Germinal center (tissue), 1 donor: ENCODE measurements at places on chromosomes 1 and 21.

DNA sequence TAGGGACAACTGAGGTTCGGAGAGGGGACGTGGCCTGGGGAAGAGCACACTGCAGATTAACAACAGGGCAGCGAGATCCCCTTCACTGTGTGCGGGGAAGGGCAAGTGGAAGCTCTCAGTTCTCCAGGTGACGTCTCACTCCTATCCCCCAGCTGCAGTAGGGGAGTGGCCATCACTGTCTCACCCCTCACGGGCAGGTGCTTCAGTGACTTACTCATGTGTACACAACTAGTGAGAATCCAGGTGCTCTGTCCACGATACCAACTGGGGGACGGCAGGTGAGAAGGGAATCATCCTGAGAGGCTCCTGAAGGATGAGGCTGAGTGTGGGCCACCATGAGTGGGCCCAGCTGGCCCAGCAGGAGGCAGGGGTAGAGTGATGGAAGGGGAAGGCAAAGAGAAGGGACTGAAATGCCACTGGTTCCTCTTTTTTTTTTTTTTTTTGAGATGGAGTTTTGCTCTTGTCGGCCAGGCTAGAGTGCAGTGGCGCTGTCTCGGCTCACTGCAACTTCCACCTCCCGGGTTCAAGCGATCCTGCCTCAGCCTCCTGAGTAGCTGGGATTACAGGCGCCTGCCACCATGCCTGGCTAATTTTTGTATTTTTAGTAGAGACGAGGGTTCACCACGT is 25.9 kb downstream of the RHBG start:
- DNase-seq, result no peak

- DNase-seq, result no peak
Measured at GRCh38 chr21:34625030-34625593, 10.2 kb upstream of the RCAN1 start.

DNA sequence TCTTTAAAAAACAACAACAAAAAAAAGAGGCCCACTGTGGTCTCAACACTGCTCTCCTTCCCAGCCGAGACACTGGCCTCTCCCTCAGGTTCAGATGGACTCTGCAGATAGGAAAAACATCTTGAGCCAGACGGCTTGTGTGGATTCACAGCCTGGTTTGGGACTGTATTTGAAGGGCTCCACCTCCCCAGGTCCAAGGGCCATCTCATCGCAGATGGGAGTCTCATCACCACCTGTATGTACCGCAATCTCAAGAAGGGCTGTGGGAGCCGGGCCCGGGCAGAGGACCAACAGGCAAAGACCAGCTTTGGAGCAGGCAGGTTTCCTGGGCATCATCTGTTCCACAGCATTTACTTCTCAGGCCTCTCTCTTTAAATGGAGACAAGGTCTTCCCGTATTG is 10.3 kb downstream of the ZBTB48 start:
- DNase-seq, result no peak

GRCh38 chr1:3423245-3423829 is 31.1 kb upstream of the ARHGEF16 start:
- DNase-seq, result no peak

- DNase-seq, result no peak
Measured at GRCh38 chr1:206066479-206067171, 13.7 kb downstream of the RHEX start.

DNA sequence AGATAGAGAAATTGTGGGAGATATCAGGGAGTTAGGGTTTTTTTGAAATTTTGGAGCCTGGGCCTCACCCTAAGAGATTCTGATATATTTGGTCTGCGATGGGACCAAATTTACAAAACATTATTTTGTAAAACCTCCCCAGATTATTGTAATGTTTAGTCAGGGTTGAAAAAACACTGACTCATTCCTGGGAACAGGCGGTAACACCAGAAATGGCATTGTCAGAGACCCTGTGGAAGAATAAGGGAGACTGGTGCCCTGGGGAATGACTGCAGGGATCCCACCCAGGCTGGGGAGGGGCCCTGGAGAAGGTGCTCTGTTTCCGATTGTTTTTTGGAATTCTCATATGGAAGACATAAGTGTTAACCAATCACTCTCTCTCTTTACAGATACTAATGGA is 13.1 kb upstream of the STRIP1 start:
- DNase-seq, result no peak

DNA sequence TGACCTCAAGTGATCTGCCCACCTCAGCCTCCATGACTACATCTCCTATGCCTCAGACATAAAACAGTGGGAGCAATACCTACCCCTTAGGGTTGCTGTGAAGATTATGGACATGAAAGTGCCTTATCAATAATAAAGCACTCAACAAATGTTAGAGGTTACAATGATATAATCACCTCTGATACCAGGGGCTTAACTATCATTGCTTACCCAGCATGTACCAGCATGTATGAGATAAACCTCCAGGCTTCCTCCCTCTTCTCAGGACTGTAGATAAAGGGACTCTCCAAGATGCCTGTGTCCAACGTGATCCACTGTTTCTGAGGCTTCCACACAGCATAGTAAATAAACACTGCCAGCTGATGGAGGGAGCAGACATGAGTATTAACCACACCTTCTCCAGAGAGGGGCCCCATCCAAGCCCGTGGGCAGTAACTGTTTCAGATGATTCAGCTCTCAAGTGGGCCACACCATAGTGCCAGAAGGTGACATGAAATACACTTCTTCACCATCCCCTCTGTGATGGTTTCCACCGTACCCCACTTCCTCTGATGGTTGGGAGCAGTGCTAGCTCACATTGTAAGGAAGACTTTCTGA is 26.2 kb downstream of the RHBDL2 start:
- no peak for DNase-seq

DNA sequence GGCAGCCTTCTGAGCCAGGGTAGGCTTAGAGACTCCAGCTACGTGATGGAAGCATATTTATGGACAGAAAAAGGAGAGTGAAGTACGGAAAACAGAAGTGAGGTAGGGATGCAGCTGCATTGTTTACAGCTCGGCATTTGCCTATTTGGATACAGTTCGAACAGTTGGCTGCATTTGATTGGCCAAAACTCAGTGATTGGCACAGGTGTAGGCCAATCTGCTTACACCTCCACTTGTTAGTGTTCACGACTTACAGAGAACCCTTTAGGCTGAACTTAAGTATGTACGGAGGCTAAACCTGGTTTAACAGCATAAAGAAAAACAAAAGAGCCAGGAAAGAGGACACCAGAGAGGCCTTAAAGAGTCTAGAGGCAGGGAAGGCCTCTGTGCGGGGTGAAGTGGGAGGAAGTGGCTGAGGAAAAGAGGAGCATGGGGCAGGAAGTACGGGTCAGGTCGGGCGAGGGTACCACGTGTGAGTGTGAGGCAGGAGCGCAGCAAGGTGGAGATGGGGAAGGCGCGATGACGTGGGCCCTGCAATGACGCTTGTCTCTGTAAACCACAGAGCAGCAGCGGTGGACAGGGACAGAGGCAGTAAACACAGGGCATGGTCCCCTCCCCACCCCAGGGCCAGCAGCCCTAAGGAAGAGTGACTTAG is 32.0 kb downstream of the RSPH1 start:
- DNase-seq, result peak; percentile 67

- no peak for DNase-seq
Measured at GRCh38 chr1:21924503-21925005, 12.6 kb downstream of the HSPG2 start.

DNA sequence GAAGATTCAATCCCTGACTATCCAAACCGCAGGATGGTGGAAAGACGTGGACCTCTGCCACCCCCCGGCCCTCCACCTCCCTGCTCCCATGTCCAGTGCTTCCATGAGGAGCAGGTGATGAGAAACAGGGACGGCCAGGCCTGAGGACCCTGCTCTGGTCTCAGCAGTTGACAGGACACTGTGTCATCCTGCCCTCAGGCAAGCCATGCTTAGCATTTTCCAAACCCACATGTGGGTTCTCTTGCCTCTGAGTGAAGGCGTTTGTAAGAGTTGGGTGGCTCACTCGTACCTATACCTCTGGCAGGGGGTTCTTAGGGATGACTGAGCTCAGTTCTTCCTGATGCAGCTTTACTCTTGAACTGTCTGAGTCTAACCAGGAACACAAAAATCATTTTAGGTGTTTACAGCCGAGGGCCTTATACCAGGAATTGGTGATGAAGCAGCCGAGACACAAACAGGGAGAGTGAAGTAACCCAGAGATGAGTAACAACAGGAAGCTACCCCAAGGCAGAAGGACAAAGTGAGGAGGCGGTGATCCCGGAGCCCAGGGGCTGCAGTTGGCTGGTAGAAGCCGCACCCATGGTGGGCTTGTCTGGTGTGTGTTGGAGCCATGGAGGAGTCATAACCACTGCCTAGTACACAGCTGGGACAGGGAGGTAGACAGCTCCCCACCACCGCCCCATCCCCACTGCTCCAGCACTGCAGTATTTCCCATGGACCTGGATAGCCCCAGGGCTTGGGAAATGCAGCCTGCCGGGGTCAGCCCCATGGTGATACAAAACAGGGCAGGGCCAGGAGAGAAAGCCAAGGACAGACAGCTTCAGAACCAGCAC is 21.4 kb downstream of the MYBPH start:
- no peak for DNase-seq

DNA sequence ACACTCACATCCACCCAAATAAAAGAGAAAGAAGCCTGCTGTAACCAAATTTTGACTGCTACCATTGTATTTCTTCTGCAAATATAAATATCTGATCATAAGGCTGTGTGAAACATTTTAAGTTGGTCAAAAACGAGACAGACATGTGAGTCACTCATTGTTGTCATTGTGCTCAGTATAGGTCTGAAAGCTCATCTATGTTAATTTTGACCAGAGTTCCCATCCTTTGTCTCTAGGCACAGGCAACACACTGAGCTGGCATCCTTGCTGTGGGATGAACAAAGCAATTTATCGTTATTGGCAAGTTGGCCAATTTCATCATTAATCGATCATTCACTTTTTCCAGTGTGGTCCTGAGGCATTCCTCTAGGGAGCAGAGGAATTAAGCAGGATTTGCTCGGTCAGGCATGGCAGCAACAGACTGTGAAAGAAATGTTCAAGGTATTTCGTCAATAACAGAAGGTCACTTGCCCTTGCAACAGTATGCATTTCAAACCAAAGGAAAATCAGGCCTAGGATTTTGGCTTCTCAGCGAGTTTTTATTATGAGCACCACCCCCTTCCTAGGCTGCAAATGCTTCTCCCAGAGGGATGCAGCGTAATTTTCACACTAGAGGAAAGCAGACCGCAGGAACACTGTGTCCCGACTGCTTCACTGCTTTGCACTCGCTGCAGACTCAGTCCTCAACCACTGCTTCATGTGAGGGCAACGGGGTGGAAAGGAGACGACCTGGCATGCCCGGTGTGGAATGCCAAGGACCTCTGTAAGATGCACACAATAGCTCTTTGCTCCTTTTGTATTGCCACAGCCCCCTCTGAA is 87.9 kb upstream of the SMYD2 start:
- DNase-seq, result no peak

- no peak for DNase-seq
Measured at GRCh38 chr21:31530364-31530763, 129.1 kb upstream of the SOD1 start.

DNA sequence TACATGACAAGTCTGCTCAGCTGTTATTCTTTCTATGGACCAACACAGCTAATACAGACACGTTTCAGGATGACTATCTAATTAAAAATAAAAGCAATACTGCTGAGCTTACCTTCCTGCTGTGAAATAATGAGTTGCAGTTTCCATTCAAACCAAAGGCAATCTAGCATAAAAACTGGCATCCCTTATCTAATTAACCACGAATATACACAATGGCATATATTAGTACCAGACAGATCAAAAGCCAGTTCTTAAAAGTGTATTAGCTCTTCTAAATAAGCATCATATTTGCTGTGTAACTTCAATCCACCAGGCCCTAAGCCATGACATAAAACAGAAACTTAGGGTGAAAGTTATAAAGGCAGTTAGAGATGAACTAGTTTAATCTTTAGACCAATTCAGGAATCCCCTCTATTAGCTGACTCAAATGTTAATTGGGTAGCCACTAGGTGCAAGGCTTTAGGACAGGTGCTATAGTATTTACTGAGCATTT is 20.6 kb downstream of the TESK2 start:
- DNase-seq, result no peak

- DNase-seq, result no peak
Measured at GRCh38 chr1:231748760-231749415, 122.3 kb downstream of the DISC1 start.

GRCh38 chr1:205275133-205275532 is 46.4 kb downstream of the NUAK2 start:
- no peak for DNase-seq

DNA sequence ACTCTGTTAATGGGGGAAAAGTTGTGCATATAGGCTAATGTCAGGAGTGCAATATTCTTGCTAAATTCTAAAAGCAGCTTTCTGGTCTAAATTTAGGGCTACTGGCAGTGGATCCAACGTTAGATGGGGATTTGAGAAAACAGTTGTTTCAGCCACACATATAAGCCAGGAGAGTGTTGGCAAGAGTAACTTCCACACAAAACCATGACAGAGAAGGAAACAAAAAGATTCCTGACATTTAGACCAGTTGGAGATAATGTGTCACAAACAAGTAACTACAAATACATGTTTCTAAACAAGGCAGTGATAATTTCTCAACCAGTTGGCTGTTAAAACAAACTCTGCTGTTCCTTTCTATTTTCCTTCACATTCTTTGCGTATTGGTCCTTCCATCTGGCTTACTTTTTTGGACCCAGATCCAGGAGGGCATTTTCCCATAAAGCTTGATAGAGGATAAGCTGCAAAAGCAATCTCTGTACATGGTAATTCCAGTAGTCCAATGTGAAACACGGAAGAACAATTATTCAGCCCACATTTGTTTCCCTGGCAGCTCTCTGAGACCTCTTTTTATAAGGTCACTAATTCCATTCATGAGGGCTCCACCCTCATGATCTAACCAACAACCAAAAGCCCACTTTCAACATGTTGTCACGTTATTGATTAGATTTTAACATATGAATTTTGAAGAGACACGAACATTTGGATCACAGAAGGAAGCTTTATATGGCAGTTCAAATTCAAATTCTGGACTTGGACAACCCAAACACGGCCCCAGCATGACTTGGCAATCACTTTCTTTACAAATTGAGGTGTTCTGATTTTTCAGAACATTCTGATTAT is 1888.6 kb downstream of the MRPL39 start:
- no peak for DNase-seq

DNA sequence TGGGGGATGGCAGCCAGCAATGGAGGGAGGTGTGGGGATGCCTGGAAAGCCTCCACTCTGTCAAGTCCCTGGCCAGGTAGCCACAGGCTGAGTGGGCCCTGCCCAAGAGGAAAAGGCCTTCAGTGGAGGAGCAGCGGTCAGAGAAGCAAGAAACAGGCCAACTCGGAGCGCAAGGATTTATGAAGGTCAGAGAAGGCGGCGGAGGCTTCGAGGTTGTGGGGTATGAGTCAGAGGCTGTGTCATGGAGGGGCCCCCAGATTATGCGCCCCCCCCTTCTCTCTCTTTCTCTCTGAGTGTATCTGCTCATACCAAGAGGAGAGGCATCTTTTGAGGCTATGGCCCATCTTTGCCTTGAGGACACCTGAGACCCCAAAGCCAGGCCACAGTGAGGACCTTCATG is 99.5 kb downstream of the CASZ1 start:
- DNase-seq, result no peak
